GM20000 (cell line): ENCODE measurements at places on chromosomes 2 and 18.
A peak's percentile ranks its signal among the peaks of the same experiment; 100 is the strongest.

DNA sequence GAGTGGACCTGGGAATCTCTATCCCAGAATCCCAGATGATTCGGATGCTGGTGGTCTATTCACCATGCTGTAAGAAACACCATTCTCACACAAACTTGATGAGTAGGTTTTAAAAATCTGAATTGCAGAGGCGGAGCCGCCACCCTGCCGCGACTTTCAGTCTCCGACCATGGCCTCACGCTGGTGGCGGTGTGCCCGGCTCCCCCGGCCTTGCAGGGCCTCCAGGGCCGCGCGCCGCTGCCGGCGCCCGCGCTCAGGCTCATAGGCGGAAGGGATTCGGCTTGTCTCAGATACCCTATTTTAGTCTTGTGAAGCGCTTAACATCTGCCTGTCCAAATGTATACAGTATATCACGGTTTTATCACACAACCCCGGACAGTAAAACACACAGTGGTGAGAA is 2.6 kb upstream of the PPM1B start:
- DNase-seq = no peak

DNA sequence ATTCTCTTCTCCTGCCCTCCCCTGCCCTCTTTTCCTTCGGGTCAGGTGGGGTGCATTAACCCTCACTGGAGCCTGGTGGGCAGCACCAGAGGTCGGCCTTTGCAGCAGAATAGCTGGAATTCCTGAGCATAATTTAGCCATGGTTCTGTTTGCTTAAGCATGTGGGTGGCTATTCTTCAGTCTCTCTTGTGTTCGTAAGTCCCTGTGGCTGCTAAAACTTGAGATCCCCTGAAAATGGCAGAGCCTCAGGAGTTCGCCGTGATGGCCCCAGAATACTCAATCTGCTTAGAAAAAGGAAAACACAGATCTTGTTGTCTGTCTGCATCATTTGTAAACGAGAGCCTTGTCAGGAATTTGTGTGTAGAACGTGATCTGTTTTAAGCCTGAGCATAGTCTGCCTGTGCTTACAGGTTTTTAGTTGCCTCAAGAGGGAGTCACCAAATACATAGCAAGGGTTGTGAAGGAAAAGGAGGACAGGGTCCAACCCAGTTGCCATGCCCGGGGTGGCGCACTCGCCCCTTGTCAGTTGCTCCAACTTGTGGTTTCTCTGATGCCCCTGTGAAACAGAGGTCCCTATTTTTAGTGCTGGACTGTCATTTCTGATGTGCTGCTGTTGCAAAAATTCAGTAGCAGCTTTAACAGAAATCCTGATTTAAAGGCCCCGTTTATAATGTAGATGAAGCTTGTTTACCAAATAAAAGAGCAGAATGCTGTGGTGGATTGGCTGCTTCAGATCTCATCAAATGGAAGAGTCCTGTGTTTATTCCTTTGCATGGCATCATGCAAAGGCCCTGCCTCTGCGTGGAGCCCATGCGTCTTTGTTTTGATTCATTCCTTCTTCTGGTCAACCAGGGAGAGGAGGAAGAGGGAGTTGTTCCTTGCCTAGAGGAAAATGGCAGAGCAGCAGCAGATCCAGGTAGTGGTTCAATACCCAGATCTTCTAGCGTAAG is 74.8 kb downstream of the WDSUB1 start:
- DNase-seq = no peak

GRCh38 chr2:160426604-160427003 is 67.0 kb downstream of the RBMS1 start:
- DNase-seq = no peak

DNA sequence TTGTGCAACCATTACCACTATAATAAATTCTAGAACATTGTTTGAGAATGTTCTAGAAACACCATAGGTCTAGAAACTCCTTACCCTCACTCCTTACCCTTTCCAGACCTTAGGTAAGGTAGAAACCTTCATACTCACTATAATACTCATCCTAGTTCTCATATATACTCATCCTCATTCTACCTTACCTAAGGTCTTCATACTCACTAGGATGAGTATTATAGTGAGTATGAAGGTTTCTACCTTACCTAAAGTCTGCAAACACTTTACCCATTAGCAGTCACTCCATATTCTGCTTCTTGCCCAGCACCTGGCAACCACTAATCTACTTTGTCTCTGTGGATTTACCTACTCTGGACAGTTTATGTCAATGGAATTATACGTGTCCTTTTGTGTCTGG is 75.0 kb downstream of the TMEM185B start:
- DNase-seq = no peak

- DNase-seq = peak; percentile 83
These were observed 56.9 kb downstream of the DYSF start for GRCh38 chr2:71510196-71510807.

DNA sequence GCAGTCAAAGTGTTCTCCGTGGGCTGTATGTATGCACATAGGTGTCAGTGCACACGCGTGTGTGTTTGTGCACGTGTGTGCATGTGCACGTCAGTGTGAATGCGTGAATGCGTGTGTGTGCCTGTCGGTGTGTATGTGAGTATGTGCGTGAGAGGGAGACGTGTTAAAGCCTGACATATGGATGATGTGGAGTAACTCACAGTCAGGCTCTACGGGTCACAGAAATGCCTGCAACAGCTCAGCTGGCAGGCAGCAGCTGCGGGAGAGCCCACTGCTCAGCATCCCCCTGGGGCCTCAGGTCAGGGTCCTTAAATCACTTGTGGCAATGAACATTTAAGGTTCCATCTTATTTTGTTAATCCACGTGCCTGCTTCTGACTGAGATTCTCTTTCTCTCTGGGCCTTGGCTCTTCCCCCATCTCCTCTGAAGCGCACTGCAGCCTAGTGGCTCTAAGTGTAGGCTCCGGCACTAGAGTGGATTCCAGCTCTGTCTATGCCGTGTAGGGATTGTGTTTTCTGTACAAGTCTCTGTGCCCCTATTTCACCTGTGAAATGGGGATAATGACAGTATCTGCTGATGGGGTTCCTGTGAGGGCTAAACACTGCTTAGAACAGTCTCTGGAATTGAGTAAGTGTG is 63.0 kb downstream of the DYSF start:
- DNase-seq = no peak

- no peak for DNase-seq
These were observed 335.2 kb downstream of the LPIN1 start for GRCh38 chr2:12081481-12082210.

- no peak for DNase-seq
These were observed 180.7 kb upstream of the ID2 start for GRCh38 chr2:8501061-8501720.

DNA sequence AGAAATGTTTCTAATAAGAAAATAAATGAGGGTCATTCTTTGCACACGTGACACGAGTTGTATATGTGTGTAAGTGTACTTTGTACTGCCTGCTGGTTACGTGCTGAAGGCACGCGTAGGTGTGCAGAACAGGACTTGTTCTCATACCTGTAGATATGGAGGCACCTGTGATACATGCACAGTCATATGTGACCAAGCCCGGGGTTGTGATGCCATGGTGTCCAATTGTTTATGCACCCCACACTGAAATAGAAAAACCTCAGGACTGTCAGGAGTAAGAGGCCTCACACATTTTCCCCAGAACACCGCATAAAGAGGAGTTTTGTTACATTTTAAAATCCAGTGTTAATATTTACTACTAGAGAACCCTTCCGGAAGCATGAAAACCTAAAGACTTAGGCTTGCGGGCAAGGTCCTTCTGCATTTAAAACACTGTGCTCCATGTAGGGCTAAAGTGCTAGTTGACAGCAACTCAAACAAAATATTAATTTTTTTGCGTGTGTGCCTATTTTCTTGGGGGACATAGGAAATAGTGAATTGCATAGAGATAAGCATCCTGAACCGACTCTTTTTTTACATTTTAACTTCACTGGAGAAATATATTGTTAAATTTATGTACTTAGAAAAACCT is 9.3 kb downstream of the TSHZ1 start:
- no peak for DNase-seq

DNA sequence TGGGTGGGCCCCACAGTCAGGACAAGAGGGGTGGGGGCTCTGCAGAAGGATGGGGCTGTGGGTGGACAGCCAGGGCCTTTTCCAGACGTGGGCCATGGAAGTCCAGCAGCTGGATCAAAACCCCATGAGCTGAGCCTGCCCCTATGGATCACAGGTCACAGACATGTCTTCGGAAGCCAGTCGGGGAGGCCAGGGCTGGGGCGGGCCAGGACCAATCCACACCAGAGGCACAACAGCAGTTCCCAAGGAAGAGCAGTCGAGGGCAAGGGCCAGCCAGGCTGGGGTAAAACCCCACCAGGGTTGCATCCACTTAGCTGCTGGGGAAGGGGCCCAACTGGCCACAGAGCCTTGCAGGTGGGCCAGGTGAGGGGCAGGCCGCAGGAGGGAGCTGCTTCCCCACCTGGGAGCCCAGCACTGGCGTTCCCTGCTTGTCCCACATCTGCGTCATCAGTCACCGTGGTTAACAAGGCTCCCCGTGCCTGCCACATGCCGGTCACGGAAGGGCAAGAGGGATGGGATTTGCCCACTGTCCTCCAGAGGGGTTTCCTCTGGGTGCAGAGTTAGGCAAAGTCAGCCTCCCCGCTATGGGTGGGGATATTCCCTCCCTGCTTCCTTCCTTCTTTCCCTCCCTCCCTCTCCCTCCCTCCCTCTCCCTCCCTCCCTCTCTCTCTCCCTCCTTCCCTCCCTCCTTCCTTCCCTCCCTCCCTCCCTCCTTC is 46.4 kb upstream of the ODC1 start:
- no peak for DNase-seq

GRCh38 chr2:23862716-23863426 is 64.1 kb downstream of the ATAD2B start:
- no peak for DNase-seq

- no peak for DNase-seq
These were observed 726.7 kb upstream of the LRATD1 start for GRCh38 chr2:13905831-13906230.

GRCh38 chr18:76064998-76065397 is 430.0 kb downstream of the ZNF516 start:
- DNase-seq = no peak

GRCh38 chr18:62329691-62330454 is 4.8 kb downstream of the TNFRSF11A start:
- no peak for DNase-seq

GRCh38 chr2:167863377-167863776 is 384.0 kb downstream of the STK39 start:
- DNase-seq = no peak

GRCh38 chr2:28160986-28161425 is 231.7 kb upstream of the FOSL2 start:
- DNase-seq = no peak

GRCh38 chr2:37375741-37376288 is 31.4 kb downstream of the QPCT start:
- no peak for DNase-seq

DNA sequence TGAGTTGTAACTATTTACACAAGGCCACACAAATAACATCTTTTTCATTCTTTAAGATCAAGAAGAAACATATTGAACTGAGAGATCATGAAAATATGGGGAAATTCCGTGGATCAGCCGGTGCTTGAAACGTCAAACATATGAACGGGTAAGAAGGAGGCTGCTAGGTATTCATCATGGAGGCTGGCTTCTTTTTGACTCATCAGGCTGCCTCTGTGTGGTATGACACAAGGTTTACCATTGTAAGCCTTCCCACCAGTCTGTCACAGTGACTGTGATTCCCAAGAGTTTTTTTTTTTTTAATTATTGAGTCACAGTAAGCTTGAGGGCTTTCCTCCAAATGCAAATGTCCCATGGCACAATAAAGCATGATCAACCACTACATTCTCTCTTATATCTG is 506.9 kb downstream of the BCL11A start:
- no peak for DNase-seq

- no peak for DNase-seq
These were observed 143.1 kb downstream of the PTH2R start for GRCh38 chr2:208549546-208550158.

- DNase-seq = no peak
These were observed 211.6 kb upstream of the MMADHC start for GRCh38 chr2:149799013-149799705.

DNA sequence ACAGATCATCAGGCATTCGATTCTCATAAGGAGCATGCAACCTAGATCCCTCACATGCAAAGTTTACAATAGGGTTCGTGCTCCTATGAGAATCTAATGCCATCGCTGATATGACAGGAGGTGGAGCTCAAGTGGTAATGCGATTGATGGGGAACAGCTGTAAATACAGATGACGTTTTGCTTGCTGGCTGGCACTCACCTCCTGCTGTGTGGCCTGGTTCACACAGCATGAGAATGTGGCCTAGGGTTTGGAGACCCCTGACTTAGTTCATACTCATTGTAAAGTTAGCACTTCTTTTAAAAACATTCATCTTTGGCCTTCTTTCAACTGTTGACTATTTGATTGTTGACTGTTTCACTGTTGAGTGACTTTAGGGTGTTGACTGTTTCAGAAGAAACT is 8.7 kb upstream of the CHMP1B start:
- DNase-seq = no peak

DNA sequence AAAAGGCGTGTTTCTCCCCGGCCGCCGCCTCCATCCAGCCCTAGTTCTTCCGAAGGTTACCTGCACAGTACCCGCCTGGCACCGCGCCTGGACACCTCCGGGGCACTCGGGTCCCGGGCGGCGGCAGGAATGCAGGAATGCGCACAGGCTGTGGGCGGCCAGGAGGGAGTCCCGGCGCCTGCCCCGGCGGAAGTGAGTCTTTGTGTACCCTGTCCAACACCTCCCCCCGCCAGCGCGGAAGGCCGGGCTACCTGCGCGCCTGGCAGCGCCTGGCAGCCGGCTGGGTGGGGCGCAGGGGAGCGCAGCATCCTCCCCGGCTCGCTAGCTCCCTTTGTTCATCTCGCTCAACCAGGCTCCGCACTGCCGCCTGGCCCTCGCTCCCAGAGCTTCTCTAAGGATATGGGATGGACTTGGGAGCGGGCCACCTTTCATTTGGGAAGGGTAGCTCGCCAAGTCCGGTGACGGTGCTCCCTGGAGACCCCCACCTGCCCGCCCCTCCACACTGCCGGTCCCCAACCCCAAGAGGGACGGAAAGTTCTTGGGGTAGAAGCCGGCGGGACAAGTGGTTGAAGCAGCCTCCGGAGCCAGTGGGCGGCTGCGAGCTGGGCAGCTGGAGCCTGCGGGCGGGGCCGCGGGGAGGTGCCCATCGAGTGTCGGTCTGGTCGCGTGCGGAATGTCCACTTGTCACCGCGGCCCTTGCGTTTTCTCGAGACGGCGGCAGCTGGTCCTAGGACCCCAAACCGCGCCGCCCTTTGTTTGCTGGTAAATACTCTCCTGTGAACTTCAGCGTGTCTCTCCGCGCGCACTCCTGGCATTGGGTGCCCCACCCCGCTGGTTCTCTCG is 1.2 kb upstream of the ST6GAL2 start:
- DNase-seq = peak; percentile 23

GRCh38 chr2:12061286-12062052 is 315.0 kb downstream of the LPIN1 start:
- no peak for DNase-seq

DNA sequence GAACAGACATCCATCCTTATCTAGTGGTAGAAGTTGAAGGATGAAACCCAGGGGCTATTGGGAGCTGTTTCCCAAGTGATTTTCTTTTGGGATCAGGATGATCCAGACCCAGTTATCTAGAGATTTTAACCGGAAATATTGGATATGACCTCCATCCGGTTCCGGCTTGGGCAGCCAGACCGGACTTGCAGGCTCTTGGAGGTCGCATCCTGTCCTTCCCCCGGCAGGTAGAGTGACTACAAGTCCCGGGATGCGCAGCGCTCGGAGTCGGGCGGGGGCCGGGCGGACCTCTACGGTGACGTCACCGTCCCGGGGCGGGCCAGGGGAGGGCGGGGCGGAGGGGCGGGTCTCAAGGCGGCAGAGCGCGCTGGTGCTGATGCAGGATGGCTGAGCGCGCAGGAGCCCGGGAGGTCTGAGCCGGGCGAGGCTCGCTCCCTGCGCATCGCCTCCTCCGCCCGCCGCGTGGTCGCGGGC is at the start of gene KIF5C:
Gene KIF5C, plus strand, starts transcription at position 360 of the 474 bp plus-strand sequence. CDS start 391 bp downstream, outside the sequence.
- DNase-seq = peak; percentile 95

- no peak for DNase-seq
These were observed 176.7 kb upstream of the TPO start for GRCh38 chr2:1236606-1237005.
